CD4-positive, alpha-beta T cell treated with Interferon gamma for 1 hour (primary cell): ENCODE measurements at places on chromosomes 1 and 21.

DNA sequence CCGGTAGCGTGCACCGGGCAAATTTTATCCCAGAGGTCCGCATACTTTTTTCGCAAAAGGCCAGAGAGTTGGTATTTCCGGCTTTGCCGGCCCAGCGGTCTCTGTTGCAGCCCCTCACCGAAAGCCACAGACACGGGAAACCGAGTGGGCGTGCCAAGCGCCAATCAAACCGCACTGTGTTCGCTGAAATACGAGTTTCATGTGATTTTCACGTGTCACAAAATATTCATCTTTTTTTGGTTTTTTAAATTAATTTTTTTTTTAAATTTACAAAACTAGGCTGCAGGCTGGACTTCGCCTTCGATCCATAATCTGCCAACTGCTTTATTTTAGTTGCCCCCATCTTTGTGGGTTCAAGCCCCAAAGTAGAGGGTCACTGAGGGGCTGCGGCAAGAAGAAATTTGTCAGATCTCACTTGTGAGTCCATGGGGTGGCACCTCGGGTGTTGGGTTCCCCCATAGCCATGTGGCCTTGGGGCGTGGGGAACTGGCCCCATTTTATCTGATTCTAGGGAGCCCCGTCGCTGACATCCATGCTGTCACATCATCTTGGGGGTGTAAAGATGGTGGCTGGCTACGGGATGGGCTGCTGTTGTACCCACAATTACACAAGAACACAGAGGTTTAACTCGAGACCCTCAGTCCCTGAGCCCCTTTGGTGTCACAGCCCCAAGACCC lies 20.8 kb downstream of the SLC45A1 start:
- DNase-seq = no peak

GRCh38 chr1:156864796-156865195 lies 4.1 kb downstream of the NTRK1 start:
- no peak for DNase-seq

DNA sequence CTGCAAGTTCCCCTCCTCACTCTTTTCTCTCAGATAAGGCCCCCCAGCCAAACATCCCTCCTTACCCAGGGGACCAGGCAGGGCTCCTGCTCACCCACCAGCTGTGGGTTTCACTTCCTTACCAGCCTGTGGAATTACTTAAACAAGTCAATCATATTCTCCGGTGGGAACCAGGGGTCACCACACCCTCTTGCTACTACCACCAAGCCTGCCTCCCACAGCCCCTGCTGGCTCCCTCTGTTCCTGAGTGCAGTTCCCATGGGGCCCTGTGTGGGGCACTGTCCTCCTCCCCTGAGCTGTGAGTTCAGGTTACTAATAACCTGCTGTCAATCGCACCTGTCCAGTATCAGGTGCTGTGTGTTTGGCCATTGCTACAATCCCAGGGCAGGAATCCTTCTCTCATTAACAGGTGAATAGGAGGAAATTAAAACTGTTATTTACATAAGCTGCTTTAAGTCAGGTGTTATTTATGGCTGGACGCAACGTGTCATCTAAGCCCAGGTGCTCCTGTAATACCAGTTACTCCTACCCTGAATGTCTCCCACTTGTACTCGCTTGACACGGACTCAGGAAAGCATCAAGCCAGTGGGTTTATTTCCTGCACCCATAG lies 53.1 kb upstream of the LBR start:
- peak; percentile 46 for DNase-seq

GRCh38 chr21:34023691-34024373 lies 49.5 kb upstream of the MRPS6 start:
- DNase-seq = no peak

DNA sequence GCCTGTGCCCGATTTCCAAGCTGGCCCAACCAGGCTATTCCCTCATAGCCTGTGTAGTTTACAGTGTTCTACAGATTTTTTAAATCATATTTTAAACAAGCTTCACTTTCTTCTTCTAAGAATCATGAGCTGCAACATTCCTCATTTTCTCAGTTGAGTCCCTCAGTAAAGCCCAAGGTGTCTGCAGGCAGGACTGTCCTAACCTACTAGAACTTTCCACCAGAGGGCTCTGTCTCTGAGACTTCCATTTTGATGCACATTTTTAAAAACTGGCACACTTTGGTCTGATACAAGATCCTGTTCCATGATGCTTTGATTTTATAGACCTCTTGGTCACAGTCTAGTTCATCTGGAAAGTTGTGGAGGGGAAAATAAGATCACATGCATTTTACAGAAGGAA lies 21.6 kb upstream of the SLAMF6 start:
- no peak for DNase-seq

DNA sequence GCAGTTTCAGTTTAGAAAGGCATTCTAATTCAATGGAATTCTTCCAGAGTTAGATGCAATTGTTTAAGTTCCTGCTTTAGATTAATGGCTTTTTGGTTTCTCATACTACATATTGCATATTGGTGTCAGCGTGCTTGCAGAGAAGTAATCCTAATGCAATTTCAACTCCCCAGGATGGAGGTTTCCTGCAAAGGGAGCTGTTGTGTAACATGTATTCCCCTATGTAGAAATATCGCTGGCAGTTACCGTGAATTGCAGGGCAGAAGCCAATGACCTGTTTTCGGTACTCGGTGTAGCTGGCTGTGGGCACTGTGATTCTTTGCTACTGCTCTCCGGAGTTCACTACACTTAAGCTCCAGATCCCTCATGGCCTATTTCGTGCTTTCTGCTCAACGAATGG lies 256.1 kb upstream of the PTBP2 start:
- DNase-seq = no peak

DNA sequence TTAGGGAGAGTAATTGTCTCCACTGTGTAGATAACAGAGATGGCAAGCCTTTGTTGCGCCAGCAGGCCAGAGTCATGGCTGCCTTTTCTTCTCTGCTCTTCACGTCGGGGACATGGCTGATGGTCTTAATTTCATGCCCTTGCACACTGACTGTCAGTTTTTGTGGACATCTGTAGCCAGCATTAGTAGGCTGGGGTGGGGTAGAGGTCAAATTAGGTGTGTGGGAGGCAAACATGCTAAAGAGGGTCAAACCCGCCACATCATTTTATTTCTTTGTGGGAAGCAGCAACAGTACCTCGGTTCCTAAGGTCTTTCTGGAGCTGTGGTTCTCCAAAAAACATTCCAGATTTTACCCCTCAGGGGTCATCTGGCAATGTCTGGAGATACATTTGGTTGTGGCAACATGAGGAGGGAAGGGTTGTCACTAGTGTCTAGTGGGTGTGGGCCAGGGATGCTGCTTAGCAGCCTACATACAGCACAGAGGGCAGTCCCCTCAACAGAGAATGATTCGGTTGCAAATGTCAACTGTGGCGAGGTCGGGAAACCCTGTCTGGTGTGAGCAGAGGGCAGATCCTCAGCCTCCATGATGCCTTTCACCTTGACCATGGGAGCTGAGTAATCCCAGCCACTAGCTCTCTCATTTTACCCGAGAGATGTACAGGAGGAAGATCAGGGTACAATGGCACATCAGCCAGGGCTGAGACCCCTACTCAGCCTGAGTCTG lies 14.7 kb downstream of the RUNX1 start:
- no peak for DNase-seq

DNA sequence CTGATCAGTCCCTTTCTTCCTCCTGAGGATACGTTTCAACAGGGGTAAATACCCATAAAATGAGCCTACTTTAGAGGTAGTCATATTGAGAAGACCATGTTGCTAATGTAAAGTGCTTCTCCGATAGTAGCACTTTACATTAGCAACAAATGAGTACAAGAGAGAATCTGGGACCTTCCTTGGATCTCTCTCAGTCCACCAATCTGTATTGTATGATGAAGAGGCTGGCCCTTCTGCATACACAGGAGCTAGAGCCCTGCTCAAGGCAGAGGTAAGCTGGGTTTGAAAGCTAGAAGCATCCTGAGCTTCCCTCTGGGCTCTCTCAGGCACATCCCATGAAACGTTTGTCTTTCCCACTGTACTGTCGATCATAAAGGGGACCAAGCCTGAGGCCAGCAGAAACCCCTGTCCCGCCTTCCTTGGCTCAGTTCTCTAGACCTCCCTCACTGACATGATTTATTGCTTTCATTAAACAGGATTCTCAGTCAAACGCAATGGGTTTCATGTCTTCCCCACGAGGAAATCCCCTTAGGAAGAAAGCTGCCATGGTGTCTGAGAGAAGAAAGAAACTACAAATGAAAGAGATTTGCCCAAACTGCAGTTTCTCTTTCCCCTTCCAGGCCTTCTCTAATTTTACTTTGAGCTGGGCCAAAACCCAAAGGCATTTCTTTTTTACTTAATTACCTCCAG lies 62.8 kb upstream of the BCAR3 start:
- no peak for DNase-seq

GRCh38 chr21:42537106-42537742 lies 23.6 kb downstream of the SLC37A1 start:
- DNase-seq = peak; percentile 12

GRCh38 chr1:43286115-43286514 lies 734 bp upstream of the C1orf210 start:
- no peak for DNase-seq

GRCh38 chr1:241550318-241550717 lies 18.1 kb downstream of the KMO start:
- DNase-seq = no peak

DNA sequence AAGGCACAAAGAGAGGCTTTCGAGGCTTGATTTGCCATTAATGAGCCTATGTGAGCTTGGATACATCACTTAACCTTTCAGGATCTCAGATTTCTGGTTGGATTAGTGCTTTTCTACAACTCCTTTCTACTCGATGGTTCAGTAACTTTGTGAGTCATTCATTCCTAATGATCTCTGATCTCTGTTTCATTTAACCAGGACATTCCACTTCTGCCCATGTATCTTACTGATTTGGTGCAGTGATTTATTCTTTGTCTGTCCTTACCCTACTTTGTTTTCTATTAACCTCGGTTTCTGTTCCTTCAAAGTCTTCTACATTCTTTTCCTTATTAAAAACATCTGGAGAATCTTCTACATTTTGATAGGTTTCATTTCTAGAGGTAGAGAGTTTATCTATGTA lies 94.6 kb upstream of the ZBTB18 start:
- DNase-seq = no peak

DNA sequence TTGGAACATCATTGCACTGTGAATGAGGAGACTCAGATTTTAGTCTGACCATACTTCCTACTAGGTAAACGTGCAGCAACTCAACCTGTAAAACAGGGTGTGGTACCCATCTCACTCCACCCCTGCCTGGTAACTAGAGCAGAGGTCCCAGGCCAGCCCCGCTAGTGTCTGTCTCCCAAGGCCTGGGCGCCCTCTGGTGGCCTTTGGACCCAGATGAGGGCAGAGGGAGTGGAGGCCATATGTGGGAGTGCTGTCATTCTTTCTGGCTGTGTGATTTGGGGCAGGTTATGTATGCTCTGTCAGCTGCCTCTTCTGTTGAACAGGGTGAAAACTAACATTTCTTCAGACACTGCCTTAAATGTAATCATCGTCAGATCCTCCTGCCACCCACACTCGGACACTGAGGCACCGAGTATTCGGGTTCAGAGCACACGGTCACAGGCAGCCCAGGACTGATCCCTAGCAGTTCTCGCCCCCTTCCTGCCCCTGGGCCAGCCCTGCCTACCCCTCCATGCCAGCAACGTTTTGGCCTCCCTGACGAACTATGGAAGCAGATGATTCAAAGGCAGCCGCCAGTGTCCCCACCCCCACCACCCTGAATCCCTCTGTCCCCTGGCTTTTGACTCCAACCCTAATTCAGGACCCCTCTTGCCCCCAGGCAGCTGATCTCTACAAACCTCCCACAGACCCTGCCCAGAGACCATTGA lies 76.0 kb downstream of the CD247 start:
- peak; percentile 86 for DNase-seq

DNA sequence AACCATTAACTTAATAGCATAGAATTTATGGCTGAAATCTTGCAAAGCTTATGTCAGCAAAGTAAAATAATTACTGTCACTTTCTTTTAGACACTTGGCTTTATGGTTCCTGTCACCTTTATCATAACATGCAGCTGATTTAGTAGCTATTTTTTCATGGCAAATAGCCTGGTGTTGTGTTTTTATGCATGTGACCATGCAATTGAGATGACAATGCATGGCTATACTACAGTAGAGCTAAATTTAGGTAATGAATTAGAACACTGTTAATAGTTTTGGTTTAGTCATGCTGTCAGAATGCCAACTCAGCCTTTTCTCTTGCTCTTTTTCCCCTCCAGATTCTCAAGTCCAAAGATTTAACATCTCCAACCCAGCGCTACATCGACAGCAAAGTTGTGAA lies 88.6 kb downstream of the TGFB2 start:
- DNase-seq = no peak
